ENCODE measurements at places on chromosomes 11 and 22.

GRCh38 chr22:17999851-18000250 is 24.5 kb downstream of the MICAL3 start:
- H3K36me3 ChIP-seq = no peaks in the 10 kb centered on the region
- peaks cover 31% of the 10 kb centered on the region for H3K4me1 ChIP-seq
- DNase-seq = no peak
- no peaks in the 10 kb centered on the region for H3K27me3 ChIP-seq

DNA sequence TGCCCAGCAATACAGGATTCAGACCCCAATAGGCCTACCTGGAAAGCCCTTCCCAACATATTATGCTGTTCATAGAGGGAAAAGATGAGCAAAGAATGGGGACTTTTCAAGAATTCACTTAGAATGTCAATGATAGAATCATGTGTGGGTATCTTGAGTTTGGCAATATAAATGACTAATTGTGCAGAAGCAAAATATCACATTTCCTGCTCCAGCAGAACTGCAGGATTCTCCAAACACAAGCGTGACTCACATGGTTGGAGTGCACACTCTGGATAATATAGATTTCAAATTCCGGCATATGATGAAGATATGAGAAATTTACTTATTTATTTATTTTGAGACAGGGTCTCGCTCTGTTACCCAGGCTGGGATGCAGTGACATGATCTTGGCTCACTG is 12.5 kb upstream of the APOL5 start:
- DNase-seq = no peak
- H3K4me3 ChIP-seq = no peak overlapping the region
- H3K27me3 ChIP-seq = no peaks in the 10 kb centered on the region
- no peaks in the 10 kb centered on the region for H3K4me1 ChIP-seq

DNA sequence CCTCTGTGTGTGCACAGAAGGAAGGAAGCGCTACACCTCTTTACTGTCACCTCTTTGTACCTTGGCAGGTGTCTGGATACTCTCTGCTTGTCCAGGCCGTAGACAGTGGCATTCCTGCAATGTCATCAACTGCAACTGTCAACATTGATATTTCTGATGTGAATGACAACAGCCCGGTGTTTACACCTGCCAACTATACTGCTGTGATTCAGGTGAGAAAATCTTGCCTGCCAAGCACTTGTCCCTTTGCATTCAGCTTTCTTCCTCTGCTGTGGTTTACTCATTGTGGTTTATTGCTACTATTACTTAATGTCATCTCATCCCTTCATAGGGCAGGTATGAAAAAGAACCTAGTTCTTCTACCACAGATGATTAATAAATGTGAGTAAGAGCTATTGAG is 131.9 kb upstream of the MTNR1B start:
- DNase-seq = no peak
- no peaks in the 10 kb centered on the region for H3K27me3 ChIP-seq
- no peak overlapping the region for H3K27ac ChIP-seq
- H3K4me3 ChIP-seq = no peak overlapping the region

DNA sequence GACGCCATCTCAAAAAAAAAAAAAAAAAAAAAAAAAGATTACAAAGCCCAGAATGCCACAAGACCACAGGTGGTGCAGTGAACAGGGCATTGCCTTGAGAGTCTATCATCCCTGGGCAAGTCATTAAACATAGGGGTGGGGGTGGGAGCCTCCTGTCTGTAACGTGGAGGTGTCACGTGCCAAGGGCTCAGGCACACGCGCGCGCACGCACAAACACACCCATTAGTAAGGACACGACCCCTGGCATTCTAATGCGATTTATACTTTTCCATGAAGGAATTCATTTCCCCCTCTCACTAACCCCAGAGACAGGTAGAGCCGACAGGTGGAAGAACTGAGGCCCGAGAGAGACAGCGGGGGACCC is 5.8 kb upstream of the GCAT start:
- H3K4me1 ChIP-seq = peaks cover 48% of the 10 kb centered on the region
- peak; percentile 34 for DNase-seq
- peaks cover 11% of the 10 kb centered on the region for H3K27me3 ChIP-seq

GRCh38 chr22:45638834-45639746 is 32.5 kb upstream of the ATXN10 start:
- no peak for DNase-seq
- no peak overlapping the region for H3K4me3 ChIP-seq
- peaks cover 17% of the 10 kb centered on the region for H3K4me1 ChIP-seq
- no peak overlapping the region for H3K27ac ChIP-seq

DNA sequence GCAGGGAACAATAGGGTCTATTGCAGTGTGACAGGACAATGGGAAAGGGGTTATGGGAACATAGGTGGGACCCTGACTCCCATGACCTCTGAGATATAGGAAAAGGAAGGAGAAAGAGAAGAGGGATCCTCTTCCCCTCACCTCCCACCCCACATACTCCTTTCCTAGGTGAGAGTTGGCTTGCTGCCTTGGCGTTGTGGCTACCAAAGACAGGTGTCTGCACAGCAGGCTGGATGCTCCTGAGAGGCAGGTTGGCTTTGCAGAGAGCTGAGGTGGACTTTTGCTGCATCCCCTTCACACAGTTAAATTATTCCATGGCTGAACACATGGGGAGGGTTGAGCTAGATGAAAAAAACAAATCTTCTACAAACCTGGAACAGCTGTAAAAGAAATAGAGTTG is 80.7 kb downstream of the SYT9 start:
- DNase-seq = no peak
- H3K27me3 ChIP-seq = no peaks in the 10 kb centered on the region
- H3K36me3 ChIP-seq = no peaks in the 10 kb centered on the region

GRCh38 chr11:34151166-34151565 is 45.7 kb downstream of the NAT10 start:
- H3K27me3 ChIP-seq = no peaks in the 10 kb centered on the region
- no peak overlapping the region for H3K27ac ChIP-seq
- no peak overlapping the region for H3K4me3 ChIP-seq
- H3K36me3 ChIP-seq = peaks cover 54% of the 10 kb centered on the region

GRCh38 chr11:107427569-107428180 is 29.9 kb downstream of the CWF19L2 start:
- DNase-seq = no peak
- H3K4me3 ChIP-seq = no peak overlapping the region
- H3K27ac ChIP-seq = no peak overlapping the region
- no peaks in the 10 kb centered on the region for H3K27me3 ChIP-seq

DNA sequence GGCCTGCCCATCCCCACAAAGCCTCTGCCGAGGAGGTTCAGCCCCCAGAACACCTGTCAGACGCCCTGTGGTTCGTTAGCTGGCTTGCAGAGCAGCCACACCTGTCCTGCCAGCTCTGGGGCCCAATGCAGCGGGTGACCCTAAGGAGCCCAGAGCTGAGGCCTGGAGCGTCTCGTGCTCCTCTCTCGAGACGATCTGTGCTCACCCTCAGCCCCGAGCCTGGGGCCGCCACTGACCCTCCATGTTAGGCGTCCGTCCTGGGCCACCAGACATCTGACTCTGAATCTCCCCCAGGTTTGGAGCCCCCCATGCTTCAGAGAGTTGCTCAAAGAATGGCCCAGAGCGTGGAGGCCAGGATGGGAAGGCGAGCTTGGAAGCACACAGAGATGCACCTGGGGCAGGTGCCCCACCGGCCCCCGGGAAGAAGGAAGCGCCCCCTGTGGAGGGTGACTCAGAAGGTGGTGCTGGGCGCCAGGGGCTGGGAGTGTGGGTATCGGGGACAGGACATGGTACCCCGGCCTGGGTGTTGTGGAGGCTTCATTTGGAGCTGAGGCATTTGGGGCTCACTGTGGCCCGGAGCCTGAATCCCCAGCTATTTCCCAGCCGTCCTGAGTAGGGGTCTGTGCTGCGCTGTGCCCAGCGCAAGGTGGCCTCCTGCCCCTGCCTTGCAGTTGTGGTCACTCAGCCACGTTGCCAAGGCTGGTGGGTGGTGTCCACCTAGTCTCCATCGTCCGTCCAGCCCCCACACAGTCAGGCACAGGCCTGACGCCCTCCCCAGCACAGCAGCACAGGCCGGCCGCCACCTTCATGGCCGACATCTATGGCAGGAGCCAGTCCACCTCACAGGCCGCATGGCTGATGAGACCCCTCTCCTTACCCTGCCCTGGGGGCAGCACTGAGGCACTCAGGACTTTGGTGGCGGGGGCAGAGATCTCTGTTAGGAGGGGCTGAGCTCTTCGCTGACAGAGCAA is 36.2 kb downstream of the SBF1 start:
- DNase-seq = no peak
- H3K27ac ChIP-seq = no peak overlapping the region
- H3K4me1 ChIP-seq = no peaks in the 10 kb centered on the region
- H3K4me3 ChIP-seq = no peak overlapping the region
- peaks cover 79% of the 10 kb centered on the region for H3K36me3 ChIP-seq

DNA sequence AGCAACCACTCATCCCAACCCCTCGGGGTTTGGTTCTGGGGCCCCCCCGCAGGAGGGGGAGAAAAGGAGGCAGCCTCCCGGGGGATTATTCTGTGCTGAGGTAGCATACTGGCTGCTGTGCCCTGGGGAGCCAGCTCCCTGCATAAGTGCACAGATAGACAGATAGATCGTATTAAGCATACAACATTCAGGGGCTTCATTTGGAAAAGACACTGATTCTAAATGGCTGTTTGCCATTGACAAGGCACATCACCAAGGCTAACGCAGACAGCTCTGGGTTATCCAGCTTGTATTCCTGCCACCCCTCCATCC is 547.9 kb downstream of the BUD13 start:
- no peak overlapping the region for H3K27ac ChIP-seq
- H3K27me3 ChIP-seq = peaks cover 11% of the 10 kb centered on the region
- no peak overlapping the region for H3K4me3 ChIP-seq
- no peaks in the 10 kb centered on the region for H3K4me1 ChIP-seq
- H3K36me3 ChIP-seq = no peaks in the 10 kb centered on the region

DNA sequence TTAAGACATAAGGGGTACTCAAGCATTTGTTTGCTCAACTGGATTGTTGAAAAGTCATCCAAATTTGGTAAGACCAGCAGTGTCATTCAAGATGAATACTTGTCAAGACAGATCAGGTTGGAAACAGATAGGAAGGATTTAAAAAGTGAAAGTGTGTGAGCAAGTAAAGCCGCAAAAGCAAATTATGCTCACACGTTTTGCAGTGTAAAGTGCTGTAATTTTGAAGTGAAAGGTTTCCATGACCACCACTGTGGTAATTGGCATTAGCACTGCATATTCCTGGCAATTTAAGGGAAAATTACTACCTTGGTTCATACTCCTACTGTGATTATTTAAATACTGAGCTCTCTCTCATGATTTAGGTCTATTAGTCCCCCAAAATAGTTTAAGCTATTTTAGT is 704.1 kb upstream of the CCDC179 start:
- H3K36me3 ChIP-seq = no peaks in the 10 kb centered on the region
- no peak overlapping the region for H3K27ac ChIP-seq
- H3K27me3 ChIP-seq = no peaks in the 10 kb centered on the region

DNA sequence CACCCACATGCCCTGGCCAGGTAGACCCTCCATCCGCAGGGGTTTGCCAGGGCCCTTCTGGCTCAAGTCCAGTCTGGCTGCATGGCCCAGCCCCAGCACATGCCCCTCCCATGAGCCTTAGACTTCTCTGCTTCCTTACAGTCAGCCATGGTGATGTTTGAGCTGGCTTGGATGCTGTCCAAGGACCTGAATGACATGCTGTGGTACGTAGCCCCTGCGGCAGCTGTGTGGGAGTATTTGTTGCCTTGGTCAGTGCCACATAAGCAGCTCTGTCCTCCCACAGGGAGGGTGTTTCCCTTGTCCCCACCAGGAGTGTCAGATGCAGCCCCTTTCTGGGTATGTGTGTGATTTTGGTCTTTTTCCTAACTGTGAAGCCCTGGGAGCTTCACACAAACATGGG is 17.5 kb downstream of the CDC45 start:
- H3K27me3 ChIP-seq = no peaks in the 10 kb centered on the region
- DNase-seq = no peak
- H3K4me1 ChIP-seq = no peaks in the 10 kb centered on the region

GRCh38 chr22:38783095-38783615 is 10.8 kb downstream of the DNAL4 start:
- no peaks in the 10 kb centered on the region for H3K27me3 ChIP-seq
- no peaks in the 10 kb centered on the region for H3K4me1 ChIP-seq
- no peak overlapping the region for H3K27ac ChIP-seq
- H3K4me3 ChIP-seq = no peak overlapping the region
- no peak for DNase-seq
- no peaks in the 10 kb centered on the region for H3K36me3 ChIP-seq

GRCh38 chr11:9089636-9090035 is 1.8 kb downstream of the SCUBE2 start:
- H3K4me1 ChIP-seq = no peaks in the 10 kb centered on the region
- H3K27me3 ChIP-seq = peaks cover 9% of the 10 kb centered on the region
- no peak overlapping the region for H3K4me3 ChIP-seq
- no peaks in the 10 kb centered on the region for H3K36me3 ChIP-seq
- no peak for DNase-seq
- no peak overlapping the region for H3K27ac ChIP-seq

DNA sequence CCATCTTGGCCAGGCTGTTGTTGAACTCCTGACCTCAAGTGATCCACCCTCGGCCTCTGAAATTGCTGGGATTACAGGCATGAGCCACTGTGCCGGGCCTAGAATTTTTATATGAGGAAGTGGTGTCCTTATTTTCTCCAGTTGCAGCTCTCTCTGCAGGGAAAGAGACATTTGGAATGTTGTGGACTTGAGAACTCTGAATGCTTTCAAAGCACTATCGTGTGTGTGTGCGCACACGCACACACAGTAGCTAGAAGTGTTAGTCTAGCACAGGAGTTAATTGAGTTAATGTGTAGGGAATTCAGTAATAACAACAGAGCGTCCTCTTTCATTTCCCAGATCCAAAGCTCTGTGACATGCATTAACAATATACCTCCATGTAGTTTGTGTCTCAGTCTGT is 164.0 kb upstream of the RASSF10 start:
- no peak overlapping the region for H3K4me3 ChIP-seq
- H3K27me3 ChIP-seq = no peaks in the 10 kb centered on the region
- DNase-seq = no peak
- H3K27ac ChIP-seq = peak overlapping the region; percentile 67

DNA sequence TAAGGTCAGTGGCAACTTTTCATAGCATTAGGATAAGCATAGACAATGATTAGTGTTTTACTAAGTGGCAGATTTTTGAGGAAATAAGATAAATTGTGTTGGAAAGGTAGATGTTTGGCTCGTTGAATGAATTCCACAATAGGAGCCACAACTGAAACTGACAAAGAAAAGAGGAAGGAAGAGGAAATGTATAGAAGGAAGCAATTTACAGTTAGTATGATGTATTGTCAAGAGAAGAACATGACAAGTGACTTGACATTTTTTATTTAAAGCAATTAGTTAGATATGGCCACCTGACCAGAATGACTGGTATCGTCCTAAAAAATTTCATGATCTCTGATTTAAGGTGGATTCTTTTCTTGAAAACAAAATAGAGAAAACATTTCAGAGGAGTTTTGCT is 3.1 kb upstream of the RAG2 start:
- H3K27me3 ChIP-seq = no peaks in the 10 kb centered on the region
- H3K27ac ChIP-seq = peak overlapping the region; percentile 92
- peaks cover 18% of the 10 kb centered on the region for H3K36me3 ChIP-seq
- peaks cover 88% of the 10 kb centered on the region for H3K4me1 ChIP-seq
- no peak for DNase-seq
- no peak overlapping the region for H3K4me3 ChIP-seq

GRCh38 chr11:107999759-108000455 is 8.8 kb upstream of the CUL5 start:
- no peaks in the 10 kb centered on the region for H3K36me3 ChIP-seq
- DNase-seq = peak; percentile 47
- H3K27me3 ChIP-seq = no peaks in the 10 kb centered on the region

GRCh38 chr11:77467233-77467632 is 6.7 kb downstream of the PAK1 start:
- H3K27ac ChIP-seq = no peak overlapping the region
- H3K36me3 ChIP-seq = no peaks in the 10 kb centered on the region
- DNase-seq = no peak
- peaks cover 23% of the 10 kb centered on the region for H3K4me1 ChIP-seq
- H3K27me3 ChIP-seq = no peaks in the 10 kb centered on the region

GRCh38 chr11:79198898-79199250 is 242.0 kb downstream of the TENM4 start:
- no peak overlapping the region for H3K27ac ChIP-seq
- DNase-seq = no peak
- H3K27me3 ChIP-seq = peaks cover 3% of the 10 kb centered on the region
- no peaks in the 10 kb centered on the region for H3K4me1 ChIP-seq

Data from DND-41 (cell line).